Stimulated activated CD8-positive, alpha-beta memory T cell treated with anti-CD3 and anti-CD28 coated beads, Interleukin-7, amount 100 ng/mL, for 1 hour (primary cell): ENCODE measurements at places on chromosomes 2 and 18.
A peak's percentile ranks its signal among the peaks of the same experiment; 100 is the strongest.

DNA sequence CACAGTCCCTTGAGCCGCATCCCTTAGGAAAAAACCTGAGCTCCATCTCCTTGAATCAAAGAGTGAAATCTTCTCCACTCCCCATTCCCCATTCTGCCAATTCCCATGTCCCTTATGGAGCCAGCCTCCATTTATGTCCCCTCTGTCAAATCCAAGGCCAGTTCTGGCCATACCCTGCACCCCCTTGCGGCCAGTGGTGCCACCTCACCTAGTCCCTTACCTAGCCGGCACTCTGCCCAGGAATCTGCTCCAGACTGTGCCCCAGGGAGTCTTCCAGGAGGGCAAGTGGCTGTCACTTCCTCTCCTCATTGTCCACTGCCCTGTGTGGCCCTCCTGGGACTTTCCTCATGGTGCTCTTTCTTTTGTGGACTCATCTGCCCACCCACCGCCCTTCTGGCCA lies 195.4 kb upstream of the RMP24 start:
- DNase-seq, result no peak

GRCh38 chr18:49013961-49014604 lies 63.3 kb upstream of the SMAD7 start:
- no peak for DNase-seq

- no peak for DNase-seq
These were observed 292.9 kb downstream of the XIRP2 start for GRCh38 chr2:167181134-167181533.

GRCh38 chr2:241519669-241520068 lies 11.3 kb upstream of the STK25 start:
- no peak for DNase-seq

GRCh38 chr18:74715865-74716712 lies 118.4 kb downstream of the ZNF407 start:
- DNase-seq, result no peak

GRCh38 chr2:27798948-27799645 lies 27.6 kb downstream of the MRPL33 start:
- no peak for DNase-seq

DNA sequence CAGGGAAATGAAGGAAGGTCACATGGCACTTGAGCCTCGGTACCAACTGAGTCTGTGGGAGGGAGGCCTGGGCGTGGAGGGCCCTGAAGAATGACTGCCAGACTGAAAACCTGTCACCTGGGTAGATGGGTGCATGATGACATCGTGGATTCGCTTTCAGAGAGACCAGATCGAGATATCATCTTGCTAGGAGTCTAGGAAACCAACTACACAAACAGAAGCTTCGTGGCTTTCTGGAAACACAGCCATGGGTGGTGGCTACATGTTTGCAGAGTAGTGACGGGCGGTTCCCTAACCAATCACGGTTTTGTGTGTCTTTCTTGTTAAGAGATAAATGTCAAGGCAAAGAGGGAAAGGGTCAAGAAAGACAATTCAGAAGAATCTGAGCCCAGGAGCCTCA lies 155.0 kb downstream of the EIPR1 start:
- no peak for DNase-seq

GRCh38 chr2:101827246-101827645 lies 129.7 kb downstream of the MAP4K4 start:
- no peak for DNase-seq

DNA sequence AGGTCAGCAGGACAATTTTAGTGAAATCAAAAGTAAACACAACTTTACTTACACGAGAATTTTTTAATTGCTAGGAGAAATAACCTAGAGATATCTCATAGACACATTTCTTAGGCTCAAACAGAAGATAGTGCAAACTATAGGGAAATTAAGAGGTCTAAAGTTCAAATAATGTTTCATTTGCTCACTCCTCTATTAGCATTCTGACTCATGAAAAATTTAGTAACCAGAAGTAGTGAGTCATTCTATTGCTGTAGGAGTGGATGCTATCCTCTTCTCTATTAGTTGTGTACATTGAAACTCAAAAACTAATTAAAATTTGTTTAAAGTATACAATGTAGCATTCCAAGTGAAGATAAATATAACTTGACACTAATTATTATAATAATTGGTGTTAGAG lies 908.3 kb upstream of the TMEFF2 start:
- DNase-seq, result no peak

DNA sequence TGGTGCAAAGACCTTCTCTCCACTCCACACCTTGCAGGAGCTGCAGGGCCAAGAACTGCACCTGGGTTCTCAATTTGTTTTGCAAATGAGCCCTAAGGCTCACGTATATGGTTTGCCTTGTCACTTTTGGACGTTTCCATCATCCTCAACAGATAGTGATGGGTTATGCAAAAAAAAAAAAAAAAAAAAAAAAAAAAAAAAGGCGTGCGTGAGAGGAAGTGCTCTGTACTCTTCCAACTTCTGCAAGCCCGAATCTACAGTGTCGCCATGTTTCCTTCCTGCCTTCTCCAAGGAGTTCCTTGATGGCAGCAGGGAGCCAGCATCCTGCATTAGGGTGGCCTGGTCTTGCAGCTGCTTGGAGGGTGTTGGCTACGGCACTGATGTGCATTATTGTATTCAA lies 4.0 kb upstream of the INHBB start:
- DNase-seq, result no peak

DNA sequence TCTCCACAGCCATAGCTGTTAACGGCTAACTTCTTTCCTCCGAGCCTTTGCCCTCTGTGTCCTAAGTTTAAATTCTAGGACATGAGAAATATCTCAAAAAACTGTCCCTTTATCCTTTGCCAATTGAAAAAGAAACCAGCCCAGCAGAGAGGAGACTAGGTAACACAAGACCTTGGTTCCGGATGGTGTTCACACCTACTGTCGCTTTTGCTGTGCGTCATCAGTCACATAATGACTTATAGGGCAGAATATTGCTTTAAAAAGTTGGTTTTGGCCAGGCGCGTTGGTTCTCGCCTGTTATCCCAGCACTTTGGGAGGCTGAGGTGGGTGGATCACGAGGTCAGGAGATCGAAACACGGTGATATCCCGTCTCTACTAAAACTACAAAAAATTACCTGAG lies 66.2 kb downstream of the SP3 start:
- DNase-seq, result no peak

DNA sequence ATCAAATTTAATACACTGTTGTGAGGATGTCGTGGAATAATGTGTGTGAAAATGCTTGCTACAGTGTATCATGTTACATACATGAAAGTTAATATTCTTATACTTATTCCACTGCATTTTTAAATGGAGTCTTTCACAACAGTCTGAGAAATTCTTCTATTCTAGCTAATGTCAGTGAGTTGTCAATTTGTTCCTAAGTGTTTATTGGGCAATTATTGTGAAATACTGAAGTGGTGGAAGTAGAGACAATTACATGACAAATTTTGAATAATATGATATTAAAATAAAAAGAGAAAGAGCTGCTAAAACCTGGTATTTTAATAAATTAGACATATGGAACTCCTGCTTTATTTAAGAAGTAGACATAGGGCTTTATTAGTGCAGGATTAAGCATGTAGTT lies 176.1 kb downstream of the PTPRM start:
- DNase-seq, result no peak

DNA sequence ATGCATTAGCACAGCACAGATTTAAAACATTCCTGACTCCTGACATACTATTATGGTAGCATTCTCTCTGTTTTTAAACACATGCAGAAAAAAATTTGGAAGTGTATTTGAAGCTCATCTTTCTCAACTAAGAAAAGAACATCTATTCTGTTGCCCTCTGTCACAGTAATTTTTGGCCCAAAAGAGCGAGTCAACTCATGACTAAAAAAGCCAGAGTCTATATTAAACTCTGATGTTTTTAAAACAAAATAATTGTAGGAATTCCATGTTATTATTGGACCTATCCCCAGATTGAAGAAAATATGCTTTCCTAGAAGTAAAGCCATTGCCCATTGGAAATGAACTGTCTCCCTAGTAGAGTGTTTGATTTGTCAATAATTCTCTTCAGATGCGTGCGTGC lies 96.7 kb downstream of the CRIM1 start:
- DNase-seq, result no peak

GRCh38 chr2:127479219-127479825 lies 47.0 kb downstream of the IWS1 start:
- no peak for DNase-seq

- DNase-seq, result no peak
These were observed 61.3 kb downstream of the NUP35 start for GRCh38 chr2:183185534-183185933.

DNA sequence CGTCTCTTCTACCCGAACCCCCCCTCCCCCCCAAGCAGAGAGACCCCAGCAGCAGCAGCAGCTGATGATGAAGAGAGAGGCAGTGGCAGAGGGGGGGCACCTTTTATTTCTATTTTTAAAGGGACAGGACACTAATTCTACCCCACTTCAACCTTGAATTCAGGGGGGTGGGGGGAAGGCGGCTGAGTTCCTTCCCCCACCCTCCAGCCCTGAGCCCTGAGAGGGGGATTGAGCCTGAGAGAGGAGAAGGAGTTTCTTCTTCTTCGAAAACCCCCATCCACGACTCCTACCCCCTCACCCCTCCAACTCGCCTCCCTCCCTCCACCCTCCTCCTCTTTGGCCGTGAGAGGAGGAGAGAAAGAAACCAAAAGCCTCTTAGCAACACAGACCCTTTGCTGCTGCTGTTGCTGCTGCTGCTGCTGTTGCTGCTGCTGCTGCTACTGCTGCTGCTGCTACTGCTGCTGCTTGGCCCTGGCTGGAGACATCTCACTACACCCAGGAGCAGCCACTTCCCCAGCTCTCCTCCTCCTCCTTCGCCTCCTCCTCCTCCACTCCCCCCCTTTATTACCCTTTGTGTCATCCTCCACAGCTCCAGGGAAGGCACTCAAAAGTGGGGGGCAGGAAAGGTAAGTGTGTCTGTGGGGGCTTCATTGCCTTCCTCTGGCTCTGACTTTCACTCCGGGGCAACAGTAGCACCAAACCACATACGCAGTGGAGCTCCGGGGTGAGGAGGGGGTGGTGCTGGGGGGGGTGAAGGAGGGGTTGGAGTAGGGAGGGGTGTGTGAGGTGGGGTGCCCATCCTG lies at the start of gene MBD5:
TSS of gene MBD5 (plus strand) at position 33 of the 803 bp plus-strand sequence.
- peak; percentile 20 for DNase-seq

GRCh38 chr18:46424898-46425297 lies 232.1 kb downstream of the LOXHD1 start:
- no peak for DNase-seq

- no peak for DNase-seq
These were observed 164.3 kb upstream of the APCDD1 start for GRCh38 chr18:10289951-10290637.

GRCh38 chr18:36323421-36323820 lies 25.9 kb downstream of the FHOD3 start:
- DNase-seq, result no peak

- DNase-seq, result no peak
These were observed 105.9 kb downstream of the ANKRD44 start for GRCh38 chr2:197204519-197205250.
